ENCODE measurements at places on chromosomes 1 and 21.

GRCh38 chr1:203263496-203263895 is 34.0 kb upstream of the CHIT1 start:
- DNase-seq, result no peak

GRCh38 chr1:34829250-34829649 is 30.3 kb downstream of the SMIM12 start:
- no peak for DNase-seq

GRCh38 chr1:225447650-225448089 is 19.8 kb upstream of the LBR start:
- no peak for DNase-seq

GRCh38 chr1:180155182-180155682 is 563 bp downstream of the QSOX1 start:
- no peak for DNase-seq

- no peak for DNase-seq
These were observed 62.3 kb upstream of the COL11A1 start for GRCh38 chr1:103170609-103171008.

GRCh38 chr1:53049574-53049967 is 12.4 kb upstream of the PODN start:
- DNase-seq, result no peak

All from CD4-positive, alpha-beta T cell (primary cell).